Activated CD4-positive, alpha-beta T cell treated with anti-CD3 and anti-CD28 coated beads, Interleukin-2, amount 10 ng/mL, durations not matched to agents 7 days and 5 days (primary cell): ENCODE measurements at places on chromosomes 5 and 9. TPM values are rescaled to one million over a fixed set of nuclear protein-coding genes. Genes with fewer than 3 reads are reported as not detected.
A peak's percentile ranks its signal among the peaks of the same experiment; 100 is the strongest.

DNA sequence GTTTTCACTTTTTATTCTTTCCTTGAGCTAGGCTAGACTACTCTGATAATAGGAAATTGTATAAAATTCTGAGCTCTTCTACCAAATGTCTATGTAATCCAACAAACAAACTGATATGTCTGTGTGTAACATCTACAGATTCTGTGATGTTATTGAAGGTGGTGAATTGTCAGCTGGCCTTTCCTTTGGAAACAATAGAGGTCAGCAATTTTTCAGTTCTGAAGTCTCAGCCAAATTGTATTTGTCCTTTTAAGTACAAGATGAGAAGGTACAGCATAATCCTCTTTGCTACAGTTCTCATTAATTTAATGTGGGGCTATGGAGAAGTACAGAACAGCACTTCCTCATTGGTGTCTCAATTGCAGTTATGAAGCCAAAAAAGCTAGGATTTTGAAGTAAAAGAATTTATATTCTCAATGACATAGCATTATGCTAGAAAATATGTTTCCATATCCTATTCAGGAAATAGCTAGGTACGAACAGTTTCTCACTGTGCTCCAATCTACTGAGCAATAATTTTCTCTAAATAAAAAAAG lies 198.0 kb downstream of the HINT1 start:
- no peaks in the 10 kb centered on the region for H3K36me3 ChIP-seq
- H3K27me3 ChIP-seq = no peaks in the 10 kb centered on the region
- no peak overlapping the region for H3K4me3 ChIP-seq
- H3K27ac ChIP-seq = no peak overlapping the region
- no peak for DNase-seq

- no peak for DNase-seq
- H3K4me3 ChIP-seq = no peak overlapping the region
- H3K27me3 ChIP-seq = no peaks in the 10 kb centered on the region
Measured at GRCh38 chr5:33631786-33632185, 191.0 kb downstream of the TARS1 start.

DNA sequence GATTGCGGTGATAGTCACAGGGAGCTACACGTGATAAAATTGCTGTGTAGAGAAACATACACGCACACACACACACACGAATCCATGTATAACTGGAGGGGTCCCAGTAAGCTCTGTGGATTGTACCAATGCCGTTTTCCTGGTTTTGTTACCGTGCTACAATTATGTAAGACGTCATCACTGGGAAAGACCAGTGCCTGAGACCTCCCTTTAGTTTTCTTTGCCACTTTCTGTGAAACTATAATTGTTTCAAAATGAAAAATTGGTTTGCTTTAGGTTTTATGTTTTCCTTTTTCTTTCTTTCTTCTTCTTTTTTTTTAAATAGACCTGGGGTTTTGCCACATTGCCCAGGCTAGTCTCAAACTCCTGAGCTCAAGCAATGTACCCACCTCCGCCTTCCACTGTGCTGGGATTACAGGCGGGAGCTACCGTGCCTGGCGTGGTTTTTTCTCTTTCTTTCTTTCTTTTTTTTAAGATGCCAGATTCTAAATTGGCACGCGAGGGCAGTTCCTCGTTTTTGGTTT lies 21.3 kb downstream of the OR2V2 start:
- peaks cover 87% of the 10 kb centered on the region for H3K4me1 ChIP-seq
- no peak for DNase-seq
- H3K36me3 ChIP-seq = peaks cover 2% of the 10 kb centered on the region

DNA sequence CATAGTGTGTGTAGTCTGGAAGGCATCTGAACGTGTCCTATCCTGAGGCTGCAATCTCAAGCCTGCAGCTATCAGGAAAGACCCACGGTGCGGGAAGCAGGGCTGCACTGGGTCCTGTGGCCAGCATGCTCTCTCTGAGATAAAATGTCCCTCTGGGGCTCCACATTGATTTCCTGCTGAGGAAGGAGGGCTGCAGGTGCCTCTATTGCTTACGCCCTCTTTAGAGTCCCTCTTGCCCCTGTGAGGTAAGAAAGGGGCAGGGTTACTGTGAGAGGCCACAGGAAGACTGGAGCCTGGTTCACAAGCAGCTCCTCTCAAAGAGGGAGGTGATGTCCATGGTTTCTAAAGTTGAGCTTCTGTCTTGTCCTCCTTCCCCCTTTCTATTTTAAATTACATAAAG lies 299.9 kb upstream of the RFX3 start:
- no peak overlapping the region for H3K4me3 ChIP-seq
- no peak for DNase-seq
- peaks cover 1% of the 10 kb centered on the region for H3K36me3 ChIP-seq
- H3K27me3 ChIP-seq = no peaks in the 10 kb centered on the region
- no peak overlapping the region for H3K27ac ChIP-seq
- H3K4me1 ChIP-seq = no peaks in the 10 kb centered on the region

- H3K27me3 ChIP-seq = no peaks in the 10 kb centered on the region
- peak; percentile 42 for DNase-seq
- no peak overlapping the region for H3K27ac ChIP-seq
- peaks cover 9% of the 10 kb centered on the region for H3K36me3 ChIP-seq
Measured at GRCh38 chr9:97468658-97469448, 32.6 kb upstream of the TMOD1 start.

- no peak overlapping the region for H3K4me3 ChIP-seq
- no peaks in the 10 kb centered on the region for H3K27me3 ChIP-seq
- no peak overlapping the region for H3K27ac ChIP-seq
- no peaks in the 10 kb centered on the region for H3K4me1 ChIP-seq
- DNase-seq = no peak
Measured at GRCh38 chr5:6000867-6001266, 377.5 kb downstream of the MED10 start.

- H3K36me3 ChIP-seq = peaks cover 23% of the 10 kb centered on the region
- DNase-seq = no peak
- H3K27me3 ChIP-seq = no peaks in the 10 kb centered on the region
- H3K27ac ChIP-seq = no peak overlapping the region
Measured at GRCh38 chr5:139296862-139297326, 3.4 kb downstream of the MATR3 start.

GRCh38 chr5:41346609-41347008 lies 133.3 kb upstream of the C6 start:
- H3K36me3 ChIP-seq = no peaks in the 10 kb centered on the region
- no peak for DNase-seq
- H3K27ac ChIP-seq = no peak overlapping the region
- H3K4me1 ChIP-seq = no peaks in the 10 kb centered on the region
- no peak overlapping the region for H3K4me3 ChIP-seq

GRCh38 chr5:139475865-139476617 lies 5.2 kb downstream of the SMIM33 start:
- H3K27me3 ChIP-seq = no peaks in the 10 kb centered on the region
- H3K4me1 ChIP-seq = peaks cover 82% of the 10 kb centered on the region
- H3K4me3 ChIP-seq = no peak overlapping the region
- H3K36me3 ChIP-seq = peaks cover 58% of the 10 kb centered on the region
- DNase-seq = no peak

GRCh38 chr5:154193701-154194121 lies 3.2 kb downstream of the GALNT10 start:
- peaks cover 72% of the 10 kb centered on the region for H3K4me1 ChIP-seq
- peaks cover 34% of the 10 kb centered on the region for H3K36me3 ChIP-seq
- no peak overlapping the region for H3K27ac ChIP-seq
- no peak for DNase-seq

DNA sequence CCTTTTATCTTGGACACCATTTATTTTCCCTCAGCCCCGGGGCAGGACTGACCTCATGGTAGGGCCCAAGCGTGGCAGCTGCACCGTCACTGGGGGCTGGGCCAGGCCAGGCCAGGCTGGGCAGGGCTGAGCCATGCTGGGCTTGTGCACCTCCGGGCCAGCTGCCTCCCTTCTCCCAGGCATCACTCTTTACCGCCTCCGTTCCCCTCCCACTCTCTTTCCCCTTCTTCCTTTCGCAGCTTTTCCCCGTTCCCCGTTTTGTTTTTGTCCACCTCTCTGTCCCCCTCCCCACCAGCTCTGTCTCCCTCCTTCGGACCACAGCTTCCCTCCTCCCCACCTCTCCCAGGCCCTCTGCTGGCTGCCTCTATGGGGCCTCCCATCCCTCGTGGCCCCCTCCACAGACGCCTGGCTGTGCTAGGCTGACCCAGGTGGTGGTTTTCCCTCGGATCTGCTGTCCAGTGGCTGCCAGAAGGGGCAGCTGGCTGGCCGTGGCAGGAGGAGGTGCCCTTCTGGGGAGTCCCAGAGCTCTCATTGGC lies 17.9 kb downstream of the FGF18 start:
- H3K36me3 ChIP-seq = no peaks in the 10 kb centered on the region
- no peak overlapping the region for H3K27ac ChIP-seq
- H3K4me1 ChIP-seq = no peaks in the 10 kb centered on the region
- no peak overlapping the region for H3K4me3 ChIP-seq
- H3K27me3 ChIP-seq = no peaks in the 10 kb centered on the region

- no peak overlapping the region for H3K4me3 ChIP-seq
- H3K27ac ChIP-seq = no peak overlapping the region
- no peaks in the 10 kb centered on the region for H3K36me3 ChIP-seq
- H3K27me3 ChIP-seq = peaks cover 3% of the 10 kb centered on the region
- DNase-seq = no peak
Measured at GRCh38 chr5:94815313-94816039, 197.0 kb downstream of the SLF1 start.

GRCh38 chr5:72005671-72006070 lies 101.6 kb upstream of the MAP1B start:
- H3K4me3 ChIP-seq = no peak overlapping the region
- no peaks in the 10 kb centered on the region for H3K36me3 ChIP-seq
- H3K27me3 ChIP-seq = peaks cover 12% of the 10 kb centered on the region
- DNase-seq = no peak
- no peaks in the 10 kb centered on the region for H3K4me1 ChIP-seq

DNA sequence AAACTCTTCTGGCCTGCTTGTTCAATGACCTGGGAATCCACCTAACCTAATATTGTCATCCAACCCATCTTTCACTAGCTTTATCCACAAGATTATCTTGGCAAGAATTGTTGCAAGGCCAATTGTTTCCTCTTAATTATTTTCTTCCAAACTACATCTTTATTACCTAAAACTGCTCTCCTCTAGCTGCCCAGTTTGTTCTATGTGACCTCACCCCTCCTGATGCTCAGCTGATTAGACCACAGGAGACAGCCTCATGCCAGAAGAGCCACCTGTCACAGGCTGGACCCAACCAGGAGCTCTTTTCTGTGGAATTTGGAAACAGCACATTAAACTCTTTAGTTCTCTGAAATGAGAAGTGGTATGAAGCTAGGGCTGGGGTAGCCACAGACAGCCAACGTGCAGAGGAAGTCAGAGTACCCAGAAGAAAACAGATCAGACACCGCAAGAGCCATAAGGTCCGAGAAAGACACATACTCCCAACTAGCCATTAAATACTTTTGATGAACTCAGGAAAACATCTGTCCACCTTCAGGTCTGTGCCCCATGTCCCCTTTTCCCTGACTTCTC lies 12.0 kb downstream of the SAXO1 start:
- H3K27me3 ChIP-seq = peaks cover 18% of the 10 kb centered on the region
- H3K36me3 ChIP-seq = no peaks in the 10 kb centered on the region
- no peak for DNase-seq
- no peak overlapping the region for H3K27ac ChIP-seq
- no peak overlapping the region for H3K4me3 ChIP-seq

GRCh38 chr9:97710356-97711222 lies 13.4 kb upstream of the XPA start:
- peak; percentile 67 for DNase-seq
- H3K4me3 ChIP-seq = peak overlapping the region; percentile 2
- H3K27ac ChIP-seq = peak overlapping the region; percentile 47
- H3K36me3 ChIP-seq = no peaks in the 10 kb centered on the region
- H3K4me1 ChIP-seq = peaks cover 46% of the 10 kb centered on the region

GRCh38 chr9:7153134-7153533 lies 395.4 kb downstream of the KDM4C start:
- peaks cover 46% of the 10 kb centered on the region for H3K36me3 ChIP-seq
- H3K27ac ChIP-seq = no peak overlapping the region
- DNase-seq = no peak
- H3K4me1 ChIP-seq = peaks cover 24% of the 10 kb centered on the region

DNA sequence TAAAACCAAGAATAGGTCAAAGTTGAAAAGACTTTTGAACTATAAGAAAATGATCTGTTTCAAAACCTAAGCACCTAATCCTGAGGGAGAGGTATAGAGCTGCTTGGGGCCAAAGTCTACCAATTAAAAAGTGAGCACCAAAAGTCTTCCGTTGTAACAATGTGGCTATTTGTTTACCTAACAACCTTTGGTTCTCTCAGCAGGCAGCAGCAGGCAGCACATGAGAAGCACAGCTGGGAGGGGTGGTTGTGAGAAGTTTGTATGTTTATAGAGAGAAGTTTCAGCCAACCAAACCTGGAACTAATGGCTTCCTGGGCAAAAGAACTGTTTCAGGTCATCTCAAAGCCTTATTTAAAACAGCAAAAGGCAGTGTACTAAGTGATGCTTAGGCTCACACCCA lies 59.8 kb upstream of the TBC1D9B start:
- H3K4me1 ChIP-seq = peaks cover 10% of the 10 kb centered on the region
- no peak overlapping the region for H3K4me3 ChIP-seq
- no peaks in the 10 kb centered on the region for H3K36me3 ChIP-seq
- H3K27me3 ChIP-seq = no peaks in the 10 kb centered on the region
- DNase-seq = no peak

GRCh38 chr5:137754961-137755762 lies 999 bp upstream of the HNRNPA0 start:
- H3K4me1 ChIP-seq = peaks cover 25% of the 10 kb centered on the region
- H3K27ac ChIP-seq = peak overlapping the region; percentile 100
- no peak for DNase-seq
- H3K27me3 ChIP-seq = no peaks in the 10 kb centered on the region
- peak overlapping the region; percentile 95 for H3K4me3 ChIP-seq
- peaks cover 42% of the 10 kb centered on the region for H3K36me3 ChIP-seq

- no peak overlapping the region for H3K27ac ChIP-seq
- DNase-seq = no peak
- no peak overlapping the region for H3K4me3 ChIP-seq
- no peaks in the 10 kb centered on the region for H3K36me3 ChIP-seq
- peaks cover 4% of the 10 kb centered on the region for H3K4me1 ChIP-seq
Measured at GRCh38 chr5:72599065-72599433, 91.8 kb upstream of the ZNF366 start.

DNA sequence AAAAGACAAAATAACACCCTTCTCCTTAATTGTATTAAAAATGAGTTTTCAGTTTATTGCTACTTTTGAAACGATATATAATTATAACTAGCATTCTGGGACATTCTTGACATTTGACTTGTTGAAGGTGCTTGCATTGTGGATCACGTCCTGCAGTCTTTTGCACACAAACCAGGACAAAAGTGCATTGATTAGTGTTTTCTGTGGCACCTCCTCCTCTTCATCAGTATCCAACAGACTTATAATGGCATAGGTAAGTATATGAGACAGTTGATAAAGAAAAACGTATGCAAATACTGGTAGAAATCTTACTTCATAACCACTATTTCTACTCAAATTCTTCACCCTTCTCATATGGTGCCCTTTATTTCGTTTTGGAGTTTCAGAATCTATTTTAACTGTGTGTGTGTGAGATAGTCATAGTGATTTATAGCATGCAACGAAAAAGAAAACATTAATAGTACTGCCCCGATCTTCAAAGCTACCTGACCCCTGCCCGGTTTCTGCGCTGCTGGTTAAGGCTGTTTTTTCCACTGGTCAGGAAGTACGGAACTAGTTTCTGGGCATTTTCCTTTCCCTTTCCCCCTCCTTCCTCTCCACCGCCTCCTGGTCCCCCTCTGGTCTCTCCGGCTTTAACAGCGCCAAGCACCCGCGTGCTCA lies 639 bp upstream of the RASA1 start:
- peak overlapping the region; percentile 96 for H3K27ac ChIP-seq
- peaks cover 3% of the 10 kb centered on the region for H3K27me3 ChIP-seq
- no peak for DNase-seq
- H3K4me3 ChIP-seq = peak overlapping the region; percentile 95
- peaks cover 18% of the 10 kb centered on the region for H3K36me3 ChIP-seq

Gene CDC20B
- 0.12 TPM for total RNA-seq

Gene AHRR
- 34.9 TPM for total RNA-seq

Gene QSOX2
- total RNA-seq = 13.7 TPM

Gene CTNNA1
- total RNA-seq = 34.4 TPM

Gene PCDHB13
- not detected for total RNA-seq

Gene BTNL8
- not detected for total RNA-seq

Gene NTNG2
- total RNA-seq = 5.4 TPM

Gene SLC6A19
- not detected for total RNA-seq

Gene TMEM8B
- total RNA-seq = 4.0 TPM
